ENCODE measurements at places on chromosomes 11 and 22.

DNA sequence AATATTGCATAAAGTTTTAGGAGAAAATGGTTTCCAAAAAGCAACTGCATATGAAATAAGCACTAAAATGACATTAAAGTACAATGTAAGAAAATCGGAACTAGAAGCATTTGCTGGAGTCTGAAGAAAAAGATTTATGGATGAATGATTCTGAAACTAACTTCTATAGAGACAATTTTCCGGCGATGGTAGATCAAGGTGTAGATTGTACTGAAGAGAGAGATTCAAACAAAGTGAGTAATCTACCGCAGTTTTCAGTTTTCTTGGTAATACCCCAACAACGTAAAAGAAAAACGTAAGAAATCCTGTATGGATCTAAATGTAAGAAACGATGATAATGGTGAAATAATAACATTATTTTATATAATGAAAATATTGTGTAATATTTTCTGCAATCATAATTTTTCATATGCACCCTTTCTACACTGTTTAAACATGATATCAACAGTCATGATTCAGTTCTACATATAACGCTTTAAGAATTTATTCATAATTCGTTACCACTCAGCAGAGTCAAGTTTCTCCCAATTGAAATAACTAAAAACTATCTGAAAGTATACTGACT lies 1.8 kb upstream of the CDPF1 start:
- no peak for DNase-seq

DNA sequence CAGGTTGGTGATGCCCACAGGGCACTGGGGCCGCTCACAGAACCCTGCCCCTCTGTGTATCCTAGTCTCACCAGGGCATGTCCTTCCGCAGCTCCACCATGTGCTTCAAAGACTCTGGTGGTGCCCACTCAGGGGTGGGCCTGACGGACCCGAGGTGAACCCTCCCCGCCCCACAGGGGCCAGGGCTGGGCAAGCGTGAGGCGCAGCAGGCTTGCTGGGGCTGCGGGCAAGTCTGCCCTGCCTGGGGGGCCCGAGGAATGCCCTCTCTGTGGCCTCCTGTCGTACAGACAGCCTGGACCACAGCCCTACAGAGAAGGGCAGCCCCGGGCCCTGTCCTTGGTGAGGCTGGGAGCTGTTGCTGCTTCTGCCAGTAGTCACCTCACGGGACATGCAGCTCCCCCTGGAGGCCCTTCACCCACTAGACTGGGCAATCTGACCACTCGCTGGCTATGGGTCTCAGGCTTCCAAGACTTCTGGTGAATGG lies 40.2 kb downstream of the TBX1 start:
- DNase-seq = no peak

GRCh38 chr22:44369293-44369661 lies 56.5 kb upstream of the SHISAL1 start:
- no peak for DNase-seq

- DNase-seq = no peak
These were observed 12.7 kb downstream of the C11orf91 start for GRCh38 chr11:33687733-33688479.

GRCh38 chr11:15720460-15720859 lies 605.7 kb downstream of the INSC start:
- no peak for DNase-seq

GRCh38 chr11:129402206-129403171 lies 26.8 kb downstream of the BARX2 start:
- DNase-seq = no peak

GRCh38 chr22:22883090-22883727 lies 4.4 kb upstream of the IGLL5 start:
- no peak for DNase-seq

DNA sequence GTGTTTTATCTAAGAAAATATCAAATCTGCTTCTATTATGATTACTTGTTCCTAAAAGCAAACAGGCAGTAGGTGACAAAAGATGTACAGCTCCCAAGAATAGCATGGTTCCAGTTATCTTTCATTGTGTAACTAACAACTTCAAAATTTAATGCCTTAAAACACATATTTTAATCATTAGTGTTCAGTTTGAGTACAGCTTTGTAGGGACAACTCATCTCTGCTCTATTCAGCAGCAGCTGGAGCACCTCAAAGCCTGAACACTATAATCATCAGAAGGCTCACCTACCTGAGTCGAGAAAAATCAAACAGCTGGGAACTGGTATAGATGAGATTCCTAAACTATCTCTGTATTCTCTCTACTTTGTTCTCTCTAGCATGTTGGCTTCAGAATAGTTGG lies 24.3 kb upstream of the OR5B12 start:
- DNase-seq = no peak

- DNase-seq = no peak
These were observed 53.3 kb upstream of the PRDM11 start for GRCh38 chr11:45092901-45093760.

DNA sequence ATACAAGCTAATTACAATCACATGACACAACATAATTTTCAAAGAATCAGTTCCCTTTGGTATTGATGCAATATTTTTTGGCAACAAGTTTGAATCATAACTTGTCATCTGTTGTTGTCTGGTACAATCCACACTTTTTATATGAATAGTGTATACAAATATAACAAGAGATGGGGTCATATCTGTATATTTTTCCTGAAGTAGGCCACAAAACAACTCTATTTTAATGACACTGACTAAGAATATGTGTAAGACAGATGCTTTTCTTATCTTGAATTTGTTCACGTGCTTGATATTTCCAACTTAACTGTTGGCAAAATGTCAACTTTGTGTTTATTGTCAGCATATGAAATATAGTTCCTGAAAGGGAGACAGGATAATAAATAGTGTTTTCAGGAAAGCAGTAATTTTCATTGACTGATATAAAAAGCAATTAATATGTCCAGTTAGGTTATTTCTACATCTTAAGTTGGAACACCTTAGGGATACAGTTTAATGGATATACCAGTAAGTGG lies 27.9 kb downstream of the NOX4 start:
- no peak for DNase-seq

GRCh38 chr22:27252282-27253049 lies 549.1 kb downstream of the MN1 start:
- no peak for DNase-seq

- DNase-seq = no peak
These were observed 9.5 kb downstream of the IRF7 start for GRCh38 chr11:606245-606644.

- no peak for DNase-seq
These were observed 328.8 kb downstream of the MIAT start for GRCh38 chr22:26985931-26986782.

GRCh38 chr11:116073854-116074837 lies 569.9 kb upstream of the CADM1 start:
- DNase-seq = no peak

DNA sequence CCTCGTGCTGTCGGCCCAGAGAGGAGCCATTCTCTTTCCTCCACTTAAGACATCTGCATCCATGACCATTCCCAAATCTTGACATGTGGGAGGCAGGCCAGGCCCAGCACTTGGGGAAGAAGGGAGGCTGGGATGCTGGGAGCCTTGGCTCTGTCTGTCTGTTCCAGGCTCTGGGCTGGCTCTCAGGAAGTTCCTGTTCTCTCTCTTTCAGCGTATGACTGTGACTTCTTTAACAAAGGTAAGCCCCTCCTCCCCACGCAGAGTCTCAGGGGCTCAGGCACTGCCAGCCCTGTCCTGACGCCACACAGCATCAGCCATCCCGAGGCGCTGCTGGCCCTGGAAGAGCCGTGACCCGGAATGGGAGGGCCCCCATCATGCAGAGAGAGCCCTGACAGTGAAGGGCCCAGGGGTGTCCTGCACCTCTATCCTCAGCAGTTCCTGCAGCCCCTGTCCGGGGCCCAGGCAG lies 52.4 kb downstream of the OTOG start:
- no peak for DNase-seq

GRCh38 chr11:119729951-119730613 lies 1.1 kb upstream of the NECTIN1 start:
- no peak for DNase-seq

- no peak for DNase-seq
These were observed 1.4 kb downstream of the VPREB1 start for GRCh38 chr22:22245935-22246525.

- no peak for DNase-seq
These were observed 2.2 kb downstream of the AP2A2 start for GRCh38 chr11:927871-928270.

GRCh38 chr22:26435327-26436093 lies 6.5 kb downstream of the ASPHD2 start:
- DNase-seq = no peak

DNA sequence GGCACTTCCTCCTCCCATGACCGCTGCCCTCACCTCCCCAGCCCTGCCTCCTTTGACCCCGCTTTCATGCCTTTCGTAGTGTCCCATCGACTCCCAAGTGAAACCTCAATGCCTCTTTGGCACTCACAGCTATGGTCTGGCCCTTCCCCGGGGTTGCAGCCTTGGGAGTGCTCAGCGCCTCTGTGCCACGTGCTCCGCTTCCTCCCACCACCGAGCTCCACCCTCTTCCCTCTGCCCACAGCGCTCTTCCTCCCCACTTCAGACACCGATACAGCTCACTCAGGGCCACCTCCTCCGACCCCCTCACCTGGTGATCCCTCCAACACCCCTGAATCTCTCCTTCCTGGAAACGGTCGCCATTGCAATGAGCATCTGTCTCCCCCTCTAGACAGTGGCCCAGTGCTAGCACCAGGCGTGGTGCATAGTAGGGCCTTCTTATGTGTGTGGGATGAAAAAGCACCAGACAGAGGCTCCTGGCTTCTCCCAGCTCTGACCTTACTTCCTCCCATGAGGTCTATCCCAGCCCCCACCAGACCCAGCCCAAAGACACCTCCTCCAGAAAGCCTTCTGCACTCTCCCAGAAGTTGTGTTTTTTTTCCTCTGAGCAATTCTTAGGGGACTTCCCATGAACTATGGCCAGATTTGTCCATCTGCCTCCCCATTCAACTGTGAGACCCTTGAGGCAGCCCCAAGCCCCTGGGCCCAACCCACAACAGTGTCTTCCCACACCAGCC lies 16.4 kb upstream of the SCGB1A1 start:
- DNase-seq = peak; percentile 20

DNA sequence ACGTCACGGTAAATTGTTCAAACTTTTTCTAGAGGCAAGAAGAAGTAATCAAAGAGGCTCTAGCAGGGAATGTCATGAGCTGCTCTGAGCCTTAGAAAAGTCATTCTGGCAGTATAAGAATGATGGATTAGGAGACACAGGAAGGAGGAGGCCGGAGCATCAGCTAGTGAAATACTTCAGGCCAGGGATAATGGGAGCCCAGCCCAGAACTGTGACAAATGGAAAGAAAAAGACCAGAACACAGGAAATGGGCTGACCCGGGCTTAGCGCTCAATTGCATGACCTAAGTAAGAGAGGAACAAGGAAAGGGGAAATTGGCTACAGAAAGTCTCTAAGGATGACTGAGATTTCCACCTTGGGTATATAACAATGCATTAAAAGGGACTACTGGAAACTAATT lies 108.6 kb downstream of the LARGE1 start:
- no peak for DNase-seq

All from stimulated activated CD8-positive, alpha-beta memory T cell treated with anti-CD3 and anti-CD28 coated beads, Interleukin-7, amount 100 ng/mL, for 1 hour (primary cell).